ENCODE measurements at places on chromosomes 13 and 19.
A peak's percentile ranks its signal among the peaks of the same experiment; 100 is the strongest.

DNA sequence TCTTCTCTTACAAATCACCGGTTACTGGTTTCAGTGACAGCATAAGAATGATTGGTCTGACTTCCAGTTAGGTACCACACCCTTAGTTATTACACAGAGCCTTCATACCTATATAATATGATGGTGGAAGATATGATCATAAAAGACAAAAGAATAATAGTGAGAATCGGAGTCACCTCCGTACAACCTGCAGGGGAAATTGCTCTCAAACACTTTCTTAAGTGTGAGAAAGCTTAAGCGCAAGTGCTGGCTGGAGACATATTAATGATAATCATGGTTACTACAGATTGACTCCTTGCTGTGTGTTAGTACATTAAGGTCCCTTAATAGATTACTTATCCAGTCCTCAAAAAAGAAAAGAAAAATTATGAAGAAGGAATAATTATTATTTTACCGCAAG, 1.8 kb upstream of the LHFPL6 start:
- no peak overlapping the region for H3K4me3 ChIP-seq
- H3K27ac ChIP-seq = no peak overlapping the region
- peaks cover 15% of the 10 kb centered on the region for H3K4me1 ChIP-seq
- H3K36me3 ChIP-seq = no peaks in the 10 kb centered on the region
- H3K27me3 ChIP-seq = no peaks in the 10 kb centered on the region
- no peak for DNase-seq

DNA sequence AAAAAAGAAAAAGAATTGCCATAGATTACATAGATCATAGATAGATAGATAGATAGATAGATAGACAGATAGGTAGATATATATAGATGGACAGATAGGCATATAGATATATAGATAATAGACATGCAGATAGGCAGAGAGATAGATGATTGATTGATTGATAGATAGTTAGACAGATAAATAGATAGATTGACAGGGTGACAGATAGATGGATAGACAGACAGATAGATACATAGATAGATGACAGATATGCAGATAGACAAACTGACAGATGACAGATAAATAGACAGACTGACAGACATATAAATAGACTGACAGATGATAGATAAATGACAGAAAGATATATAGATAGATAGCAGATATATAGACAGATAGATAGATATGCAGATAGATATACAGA, 474.0 kb downstream of the IRS2 start:
- H3K27ac ChIP-seq = no peak overlapping the region
- H3K4me1 ChIP-seq = no peaks in the 10 kb centered on the region
- H3K4me3 ChIP-seq = no peak overlapping the region
- no peak for DNase-seq

DNA sequence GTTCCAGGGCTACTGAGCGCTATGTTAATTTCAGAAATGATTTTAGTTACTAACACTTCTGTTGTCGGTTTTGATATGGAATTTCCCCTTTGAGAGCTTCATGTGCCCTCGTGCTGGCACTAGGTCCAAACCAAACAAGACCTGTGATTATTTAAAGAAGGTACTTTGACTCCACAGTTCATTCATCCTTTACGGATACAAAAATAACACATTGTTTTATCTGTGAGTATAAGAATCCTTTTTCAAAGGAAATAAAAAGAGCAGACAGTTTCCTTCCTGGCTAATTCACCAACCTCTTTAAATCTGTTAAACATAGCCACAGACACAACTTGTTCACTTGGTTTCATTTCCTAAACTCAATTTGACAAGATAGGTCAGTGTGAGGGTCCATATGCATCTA, 141.2 kb downstream of the FLT1 start:
- no peaks in the 10 kb centered on the region for H3K27me3 ChIP-seq
- H3K4me1 ChIP-seq = no peaks in the 10 kb centered on the region
- no peaks in the 10 kb centered on the region for H3K36me3 ChIP-seq
- no peak for DNase-seq
- H3K27ac ChIP-seq = no peak overlapping the region
- H3K4me3 ChIP-seq = no peak overlapping the region

DNA sequence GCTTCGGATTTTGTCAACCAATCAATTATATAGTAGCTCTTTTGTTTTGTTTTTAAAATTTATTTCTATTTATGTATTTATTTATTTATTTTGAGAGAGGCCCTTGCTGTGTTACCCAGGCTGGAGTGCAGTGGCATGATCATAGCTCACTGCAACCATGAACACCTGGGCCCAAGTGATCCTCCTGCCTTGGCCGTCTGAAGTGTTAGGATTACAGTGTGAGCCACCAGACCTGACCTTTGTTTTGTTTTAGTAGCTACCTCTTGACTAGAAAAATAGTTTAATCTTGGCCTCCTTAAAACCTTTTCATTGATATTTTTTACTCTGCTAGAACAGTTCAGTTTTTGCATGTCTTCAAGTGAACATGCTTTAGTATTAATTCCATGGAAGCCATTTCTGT, 15.1 kb downstream of the GARRE1 start:
- peaks cover 41% of the 10 kb centered on the region for H3K4me1 ChIP-seq
- DNase-seq = no peak
- H3K4me3 ChIP-seq = no peak overlapping the region
- no peaks in the 10 kb centered on the region for H3K27me3 ChIP-seq

GRCh38 chr19:21491146-21491545, 14.3 kb upstream of the ZNF429 start:
- H3K27me3 ChIP-seq = no peaks in the 10 kb centered on the region
- DNase-seq = no peak
- H3K4me1 ChIP-seq = no peaks in the 10 kb centered on the region
- no peak overlapping the region for H3K27ac ChIP-seq
- no peaks in the 10 kb centered on the region for H3K36me3 ChIP-seq

- H3K4me3 ChIP-seq = peak overlapping the region; percentile 80
- peaks cover 54% of the 10 kb centered on the region for H3K4me1 ChIP-seq
- peak; percentile 83 for DNase-seq
- peaks cover 19% of the 10 kb centered on the region for H3K36me3 ChIP-seq
These were observed 2.6 kb upstream of the SPACA6 start for GRCh38 chr19:51690454-51691073.

- H3K4me3 ChIP-seq = no peak overlapping the region
- no peaks in the 10 kb centered on the region for H3K27me3 ChIP-seq
- H3K27ac ChIP-seq = no peak overlapping the region
- peaks cover 10% of the 10 kb centered on the region for H3K4me1 ChIP-seq
These were observed 222.4 kb downstream of the KCTD12 start for GRCh38 chr13:76663592-76664335.

DNA sequence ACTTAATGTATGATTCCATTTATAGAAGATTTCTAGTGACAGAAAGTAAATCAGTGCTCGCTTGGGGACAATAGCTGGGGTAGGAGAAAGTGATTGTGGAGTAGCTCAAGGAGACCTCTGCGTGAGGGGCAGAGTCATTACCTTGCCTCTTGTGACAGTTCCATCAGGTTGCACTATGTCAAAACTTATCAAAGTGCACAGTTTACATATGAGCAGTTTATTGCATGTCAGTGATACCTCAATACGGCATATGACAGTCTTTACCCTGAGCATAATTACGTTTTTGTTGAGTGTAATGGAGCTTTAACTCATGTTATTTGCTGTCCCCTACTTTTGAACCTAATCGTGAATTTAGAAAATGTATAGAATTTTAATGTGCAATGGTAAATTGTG, 15.0 kb downstream of the ARHGEF7 start:
- H3K27me3 ChIP-seq = no peaks in the 10 kb centered on the region
- no peak for DNase-seq
- no peak overlapping the region for H3K27ac ChIP-seq
- no peaks in the 10 kb centered on the region for H3K36me3 ChIP-seq
- H3K4me1 ChIP-seq = no peaks in the 10 kb centered on the region
- H3K4me3 ChIP-seq = no peak overlapping the region

- H3K36me3 ChIP-seq = no peaks in the 10 kb centered on the region
- H3K4me1 ChIP-seq = no peaks in the 10 kb centered on the region
- no peak overlapping the region for H3K4me3 ChIP-seq
- peaks cover 5% of the 10 kb centered on the region for H3K27me3 ChIP-seq
- peak; percentile 43 for DNase-seq
- no peak overlapping the region for H3K27ac ChIP-seq
These were observed 32.6 kb upstream of the MTIF3 start for GRCh38 chr13:27482983-27483382.

GRCh38 chr13:95485518-95486144, 66.9 kb upstream of the CLDN10 start:
- H3K36me3 ChIP-seq = no peaks in the 10 kb centered on the region
- no peak overlapping the region for H3K27ac ChIP-seq
- no peaks in the 10 kb centered on the region for H3K27me3 ChIP-seq
- no peak overlapping the region for H3K4me3 ChIP-seq
- DNase-seq = no peak
- no peaks in the 10 kb centered on the region for H3K4me1 ChIP-seq

DNA sequence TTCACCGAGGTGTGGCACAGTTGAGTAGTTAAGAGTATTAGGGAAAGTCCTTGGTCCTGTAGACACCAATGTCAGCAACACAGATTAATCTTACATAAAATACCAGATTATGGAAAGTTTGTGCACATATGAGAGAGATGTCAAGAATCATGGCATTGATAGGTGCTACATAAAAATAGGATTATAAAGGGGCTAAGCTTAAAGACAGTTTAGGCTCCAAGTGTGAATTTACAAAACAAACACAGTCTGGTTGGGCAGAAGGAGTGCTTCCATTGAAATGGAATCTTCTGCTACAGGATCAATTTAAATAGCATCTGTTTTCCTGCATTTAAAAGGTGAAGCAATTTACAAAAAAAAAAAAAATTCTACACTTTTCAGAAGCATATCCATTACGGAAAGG, 292.9 kb downstream of the DNAJC15 start:
- DNase-seq = no peak
- H3K27ac ChIP-seq = no peak overlapping the region
- no peak overlapping the region for H3K4me3 ChIP-seq
- H3K36me3 ChIP-seq = no peaks in the 10 kb centered on the region
- no peaks in the 10 kb centered on the region for H3K27me3 ChIP-seq
- H3K4me1 ChIP-seq = peaks cover 7% of the 10 kb centered on the region

GRCh38 chr13:100063906-100064305, 25.0 kb upstream of the PCCA start:
- H3K4me1 ChIP-seq = peaks cover 7% of the 10 kb centered on the region
- no peaks in the 10 kb centered on the region for H3K36me3 ChIP-seq
- H3K4me3 ChIP-seq = no peak overlapping the region
- no peak for DNase-seq
- H3K27ac ChIP-seq = no peak overlapping the region

DNA sequence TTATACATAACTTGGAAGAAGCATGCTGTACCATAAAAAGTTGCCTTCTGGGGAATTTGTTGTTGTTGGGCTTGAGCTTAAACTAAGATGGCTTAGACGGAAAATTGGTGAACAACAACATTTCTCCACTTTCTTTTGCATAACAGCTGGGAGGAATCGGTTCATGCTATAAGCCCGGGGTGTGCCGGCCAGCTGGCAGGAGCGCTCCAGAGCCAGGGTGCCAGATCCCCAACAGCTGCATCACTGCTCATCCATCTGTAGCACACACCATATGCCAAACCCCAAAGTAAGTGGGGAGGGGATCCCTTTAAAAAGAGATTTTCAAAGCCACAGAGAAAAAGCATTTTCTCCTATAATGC, 419.5 kb upstream of the ARGLU1 start:
- H3K27ac ChIP-seq = no peak overlapping the region
- no peak for DNase-seq
- no peak overlapping the region for H3K4me3 ChIP-seq
- no peaks in the 10 kb centered on the region for H3K27me3 ChIP-seq
- H3K4me1 ChIP-seq = peaks cover 20% of the 10 kb centered on the region
- no peaks in the 10 kb centered on the region for H3K36me3 ChIP-seq

DNA sequence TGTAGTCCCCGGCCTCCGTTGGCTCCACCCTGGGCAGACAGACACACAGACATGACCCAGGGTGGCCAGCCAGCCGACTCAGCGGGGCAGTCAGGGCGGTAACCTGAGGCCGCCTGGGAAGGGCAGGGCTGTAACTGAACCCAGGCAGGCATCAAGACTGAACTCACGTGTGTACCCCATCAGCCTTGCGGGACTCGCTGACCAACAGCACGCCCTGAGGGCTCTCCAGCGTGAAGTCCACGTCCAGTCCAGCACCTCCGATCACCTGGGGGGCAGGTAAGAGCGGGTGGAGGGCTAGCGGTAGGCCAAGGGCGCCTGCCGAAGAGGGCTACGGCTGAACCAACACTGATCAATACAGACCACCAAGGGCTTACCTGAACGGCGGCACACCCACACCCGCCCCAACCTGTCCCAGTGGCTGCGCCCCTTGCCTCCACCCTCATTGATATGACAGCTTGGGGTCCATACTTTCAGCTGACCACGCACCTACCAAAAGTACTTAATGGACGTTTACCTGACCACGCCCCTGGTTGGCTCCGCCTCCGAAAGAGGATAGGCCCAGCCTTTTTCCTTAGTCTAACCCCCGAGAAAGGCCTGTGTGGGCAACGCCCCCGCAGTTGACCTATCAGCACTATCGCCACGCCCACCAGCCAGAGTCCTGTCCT, 791 bp downstream of the TMED1 start:
- peak overlapping the region; percentile 81 for H3K4me3 ChIP-seq
- H3K36me3 ChIP-seq = peaks cover 37% of the 10 kb centered on the region
- peak overlapping the region; percentile 99 for H3K27ac ChIP-seq
- H3K27me3 ChIP-seq = no peaks in the 10 kb centered on the region

DNA sequence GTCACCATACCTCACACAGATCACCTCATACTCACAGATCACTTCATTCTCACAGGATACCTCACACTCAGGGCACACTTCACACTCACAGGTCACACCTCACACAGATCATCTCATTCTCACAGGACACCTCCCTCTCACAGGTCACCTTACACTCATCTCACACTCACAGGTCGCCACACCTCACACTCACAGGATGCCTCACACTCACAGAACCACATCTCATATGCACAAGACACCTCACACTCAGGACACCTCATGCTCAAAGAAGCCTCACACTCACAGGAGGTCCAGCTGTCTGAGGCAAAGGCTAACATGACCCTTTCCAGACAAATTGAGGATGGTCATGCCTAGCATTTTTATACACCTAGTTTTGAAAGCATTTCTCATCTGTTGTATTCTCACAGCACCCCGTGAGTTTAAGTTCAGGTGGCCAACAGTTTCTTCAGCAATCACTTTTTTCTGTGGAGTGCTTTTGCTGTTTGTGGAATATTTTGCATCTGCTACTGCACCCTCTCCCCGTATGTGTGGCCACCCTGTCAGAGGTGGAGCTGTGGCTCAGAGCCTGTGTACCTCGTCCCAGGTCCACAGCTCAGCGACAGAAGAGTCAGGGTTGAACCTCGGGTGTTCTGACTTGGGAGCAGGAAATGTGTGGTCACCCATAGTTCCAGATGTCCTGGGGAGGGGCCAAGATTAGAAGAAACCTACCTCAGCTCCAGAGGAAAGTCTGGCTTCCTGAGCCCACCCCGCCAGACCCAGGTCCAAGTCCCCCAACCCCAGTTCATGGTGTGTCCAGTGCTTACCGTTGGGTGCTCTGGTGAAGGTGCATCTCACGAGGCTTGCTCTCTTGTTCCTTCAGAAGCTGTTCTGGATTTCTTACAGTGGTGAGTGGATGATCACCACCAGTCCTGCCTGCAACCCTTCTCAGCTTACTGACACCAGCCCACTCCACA, 7.6 kb downstream of the F7 start:
- no peak for DNase-seq
- peaks cover 15% of the 10 kb centered on the region for H3K4me1 ChIP-seq
- no peaks in the 10 kb centered on the region for H3K36me3 ChIP-seq
- no peak overlapping the region for H3K27ac ChIP-seq
- no peak overlapping the region for H3K4me3 ChIP-seq

GRCh38 chr19:39951065-39951650, 16.7 kb upstream of the FCGBP start:
- no peak overlapping the region for H3K4me3 ChIP-seq
- no peak overlapping the region for H3K27ac ChIP-seq
- H3K27me3 ChIP-seq = no peaks in the 10 kb centered on the region
- no peak for DNase-seq

- peak overlapping the region; percentile 43 for H3K27ac ChIP-seq
- H3K4me3 ChIP-seq = no peak overlapping the region
These were observed 15.8 kb downstream of the RAB3D start for GRCh38 chr19:11323601-11324078.

All from suprapubic skin (tissue), 4 donors.